Posterior vena cava (tissue), 2 donors: ENCODE measurements at places on chromosomes 5 and 9. TPM values are rescaled to one million over a fixed set of nuclear protein-coding genes. Genes with fewer than 3 reads are reported as not detected.

DNA sequence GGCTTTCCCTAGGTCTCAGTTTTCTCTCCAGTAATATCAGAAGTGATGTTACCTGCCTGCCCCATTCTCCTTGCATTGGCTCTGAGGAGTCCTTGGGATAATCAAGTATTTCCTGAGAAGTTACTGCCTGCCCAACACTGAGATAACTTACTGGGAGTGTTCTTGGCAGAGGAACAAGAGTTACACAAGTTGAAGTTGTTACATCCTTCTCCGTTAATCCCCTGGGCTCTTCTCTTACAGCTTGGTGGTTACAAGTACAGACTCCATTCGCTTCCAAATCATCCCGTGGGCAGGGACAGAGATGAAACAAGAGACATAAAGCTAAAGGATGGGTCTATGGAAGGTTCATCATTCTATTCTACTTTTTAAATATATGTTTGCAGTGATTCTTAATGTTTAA is 74.1 kb upstream of the SAP30L start:
- DNase-seq, result no peak

GRCh38 chr9:69027355-69028097 is 8.0 kb upstream of the FXN start:
- DNase-seq, result no peak

The RHOBTB3 gene
- 55.7 TPM for total RNA-seq

GRCh38 chr9:5509573-5509972 is 758 bp upstream of the PDCD1LG2 start:
- no peak for DNase-seq

DNA sequence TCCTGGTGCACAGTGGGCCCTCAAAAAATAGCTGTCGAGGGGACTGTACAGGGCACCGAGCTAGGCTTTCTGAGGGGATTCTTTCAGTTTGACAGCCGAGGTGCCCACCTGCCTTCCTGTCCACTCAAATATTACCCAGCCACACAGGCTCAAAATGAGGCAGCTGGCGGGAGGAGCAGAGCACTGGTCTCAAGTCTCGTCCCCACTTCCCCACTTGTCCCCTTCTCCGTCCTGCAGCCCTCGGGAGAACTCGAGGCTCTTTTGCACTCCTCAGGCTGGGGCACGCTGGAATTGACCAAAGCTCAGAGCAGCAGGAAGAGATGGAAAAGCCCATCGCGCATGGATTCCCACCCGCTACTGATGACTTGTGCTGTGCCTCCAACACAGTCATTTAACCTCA is 185.2 kb downstream of the HSPA4 start:
- DNase-seq, result peak; percentile 64

The PCDHGA2 gene
- total RNA-seq, result 3.7 TPM
